ENCODE measurements at places on chromosomes 6 and 20. TPM values are rescaled to one million over a fixed set of nuclear protein-coding genes. Genes with fewer than 3 reads are reported as not detected.

DNA sequence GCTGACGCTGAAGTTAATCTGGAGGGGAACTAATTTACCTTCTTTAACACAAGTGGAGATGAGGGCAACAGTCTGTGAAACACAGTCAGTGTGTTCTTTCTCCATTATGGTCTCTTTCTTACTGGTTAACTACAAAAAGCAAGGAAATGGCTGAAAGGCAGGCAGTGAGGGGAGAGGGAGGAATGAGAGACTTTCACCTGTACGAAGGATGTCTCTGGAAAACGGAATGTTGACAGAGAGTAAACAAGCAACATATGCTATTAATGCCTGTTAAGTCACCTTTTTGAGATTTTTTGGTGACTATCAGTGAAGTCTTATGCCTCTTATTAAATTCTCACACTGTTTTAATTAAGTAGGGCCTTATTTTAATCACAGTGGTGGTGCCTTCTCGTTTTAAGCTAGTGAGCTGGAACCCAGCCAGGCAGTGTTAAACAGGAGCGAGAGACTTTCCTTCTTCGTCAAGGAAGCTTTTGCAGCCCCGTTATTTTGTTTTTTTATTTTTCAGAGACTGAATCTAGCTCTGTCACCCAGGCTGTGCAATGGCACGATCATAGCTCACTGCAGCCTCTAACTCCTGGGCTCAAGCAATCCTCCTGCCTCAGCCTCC is 165.6 kb downstream of the ATXN1 start:
- no peak for DNase-seq

GRCh38 chr6:90131614-90132423 is 164.8 kb downstream of the BACH2 start:
- DNase-seq, result peak; percentile 88

DNA sequence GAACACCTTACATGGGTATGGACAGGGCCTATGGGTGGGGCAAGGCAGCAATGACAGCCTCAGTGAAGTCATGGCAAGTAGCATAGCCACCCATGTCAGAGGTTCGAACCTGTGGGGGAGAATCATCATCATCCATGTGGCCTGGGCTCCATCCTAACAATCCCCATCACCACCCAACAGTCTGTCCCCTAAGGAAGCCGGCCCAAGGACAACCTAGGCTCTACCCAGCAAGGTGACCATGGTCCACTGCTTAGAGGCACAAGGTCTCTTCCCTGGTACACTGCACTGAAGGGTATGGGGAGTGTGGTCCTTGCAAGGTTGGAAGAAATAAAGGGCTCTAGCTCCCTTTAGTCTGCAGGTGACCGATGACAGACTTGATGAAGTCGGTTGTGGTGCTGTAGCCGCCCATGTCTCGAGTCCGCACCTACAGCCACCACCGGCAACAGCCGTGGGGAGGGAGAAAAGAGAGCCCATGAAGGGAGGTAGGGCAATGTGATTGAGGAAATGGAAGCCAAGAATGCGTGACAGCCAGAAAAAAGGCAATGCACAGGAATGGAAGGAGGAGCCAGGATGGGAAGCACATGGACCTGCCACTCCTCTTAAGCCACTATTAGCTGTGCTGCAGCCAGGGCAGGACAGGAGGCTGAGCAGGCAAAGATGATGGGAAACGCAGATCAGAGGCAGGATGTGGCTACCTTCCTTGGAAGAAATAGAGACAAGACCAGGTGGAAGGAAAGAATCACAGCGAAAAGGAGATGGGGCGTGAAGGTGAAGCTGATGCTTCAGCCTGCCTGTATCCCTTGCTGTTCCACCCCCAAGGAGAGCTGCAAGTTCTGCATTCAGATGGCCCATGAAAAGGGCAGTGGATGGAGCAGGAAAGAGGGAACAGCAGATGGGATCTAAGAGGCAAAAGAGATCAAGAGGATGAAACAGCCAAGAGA is 5.3 kb downstream of the IDH3B start:
- peak; percentile 18 for DNase-seq

DNA sequence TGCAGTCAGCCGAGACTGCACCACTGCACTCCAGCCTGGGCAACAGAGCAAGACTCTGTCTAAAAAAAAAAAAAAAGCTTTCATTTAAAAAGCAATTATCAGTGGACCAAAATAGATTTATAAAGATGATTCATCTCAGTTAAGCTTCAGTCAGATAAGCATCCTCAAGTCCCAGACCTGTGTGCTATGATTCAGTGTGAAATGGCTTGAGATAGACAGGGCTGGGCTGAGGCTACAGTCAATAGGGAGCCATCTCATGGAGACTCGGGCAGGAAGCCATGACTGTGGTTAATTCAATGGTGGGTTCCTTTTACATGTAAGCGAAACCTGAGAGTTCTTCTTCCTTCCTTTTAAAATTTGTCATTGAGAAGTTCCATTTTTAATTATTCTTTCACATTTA is 276.0 kb downstream of the TFAP2A start:
- DNase-seq, result peak; percentile 92

- DNase-seq, result no peak
Measured at GRCh38 chr6:14656649-14657048, 539.1 kb downstream of the CD83 start.

DNA sequence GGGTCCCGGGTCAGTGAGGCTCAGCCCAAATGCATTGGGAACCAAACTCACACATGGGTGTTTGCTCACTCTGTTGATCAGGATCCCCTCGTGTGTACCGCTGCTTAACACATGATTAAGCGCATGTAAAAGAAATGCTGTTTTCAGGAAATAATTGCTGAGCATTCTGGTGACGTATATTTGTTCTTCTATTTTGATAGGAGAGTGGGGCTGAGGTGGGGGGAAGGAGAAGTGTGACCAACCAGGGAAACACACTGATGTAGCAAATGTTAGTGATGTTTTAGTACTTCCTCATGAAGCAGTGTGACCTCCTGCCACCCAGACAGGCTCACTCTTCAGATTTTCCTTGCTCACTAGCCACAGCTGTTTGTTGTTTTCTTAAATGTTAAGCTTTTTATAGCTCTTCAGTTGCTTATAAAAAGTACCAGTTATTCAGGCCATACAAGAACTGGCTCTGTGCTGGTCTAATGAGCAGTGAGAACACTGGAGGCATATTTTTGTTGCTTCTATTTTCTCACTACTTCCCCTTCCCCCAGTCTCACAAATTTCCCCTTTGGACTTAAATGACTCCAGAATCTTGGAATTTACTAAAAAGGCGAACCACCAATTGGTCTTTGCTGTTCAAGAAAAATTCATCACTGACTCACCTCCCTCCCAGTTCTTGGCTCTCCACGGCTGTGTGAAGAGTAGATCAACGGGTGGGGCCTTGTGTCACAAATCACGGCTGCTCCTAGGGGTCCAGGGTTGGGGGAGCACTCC is 79.2 kb upstream of the BACH2 start:
- peak; percentile 68 for DNase-seq

- no peak for DNase-seq
Measured at GRCh38 chr6:134609716-134610261, 291.9 kb upstream of the SGK1 start.

The HLA-DQA1 gene
- not detected for total RNA-seq

DNA sequence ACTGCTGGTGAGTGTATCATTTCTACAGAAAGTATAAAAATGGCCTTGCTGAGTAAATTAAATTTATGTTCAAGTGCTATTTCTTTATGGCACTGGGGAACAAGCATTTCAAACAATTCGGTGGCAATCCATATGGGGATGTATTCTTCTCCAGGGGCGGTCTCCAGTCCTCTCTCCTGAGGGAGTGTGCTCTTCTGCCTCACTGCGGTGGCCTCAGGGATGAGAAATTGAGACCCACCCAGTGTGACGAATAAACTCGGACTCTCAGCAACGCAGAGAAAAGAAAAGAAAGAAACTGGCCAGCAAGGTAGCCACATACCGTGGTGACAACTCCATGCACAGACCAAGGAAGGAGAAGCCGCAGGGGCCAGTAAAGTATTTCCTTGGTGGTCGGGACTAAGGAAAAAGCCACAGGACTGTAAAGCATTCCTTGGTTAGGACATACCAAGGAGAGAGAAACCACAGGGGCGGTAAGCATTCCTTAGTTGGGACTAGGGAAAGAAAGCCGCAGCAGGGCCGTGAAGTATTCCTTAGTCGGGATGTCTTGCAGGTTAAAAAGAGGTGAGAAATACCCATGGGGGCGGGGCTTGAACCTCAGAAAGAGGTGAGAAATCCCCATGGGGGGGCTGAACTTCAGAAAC is 13.6 kb upstream of the GOPC start:
- DNase-seq, result peak; percentile 91

DNA sequence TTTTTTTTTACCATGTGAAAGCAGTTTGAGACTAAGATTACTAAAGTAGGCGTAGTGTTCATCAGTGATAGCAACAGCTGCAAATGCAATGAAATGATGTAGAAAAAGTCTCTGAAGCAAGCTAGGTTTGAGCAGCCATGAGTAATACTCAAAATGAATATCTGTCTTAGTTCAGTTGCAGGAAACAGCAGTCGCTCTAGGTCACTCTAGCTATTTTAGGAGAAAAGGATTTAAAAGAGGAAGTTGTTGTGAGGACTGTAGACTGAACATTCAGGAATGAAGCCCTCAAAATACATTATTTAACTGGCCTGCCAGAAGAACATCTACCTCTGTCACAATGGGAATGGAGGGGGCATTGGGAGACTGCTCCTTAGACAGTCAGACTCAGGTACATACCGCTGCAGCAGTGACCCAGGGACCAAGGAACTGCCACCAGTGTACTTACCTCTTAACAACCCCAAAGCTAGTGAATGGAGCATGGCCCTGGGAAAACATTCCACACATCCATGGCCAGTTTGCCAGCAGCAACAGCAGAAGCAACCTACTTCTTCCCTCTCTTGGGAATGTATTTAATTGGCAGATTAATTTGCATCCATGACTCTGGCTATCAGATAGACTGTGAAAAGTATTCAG is 243.0 kb upstream of the KHDRBS2 start:
- DNase-seq, result no peak

GRCh38 chr20:33830371-33830770 is 19.2 kb downstream of the CHMP4B start:
- peak; percentile 20 for DNase-seq

GRCh38 chr20:36876473-36876833 is 515 bp downstream of the TLDC2 start:
- no peak for DNase-seq

The GPLD1 gene
- total RNA-seq, result not detected

The PRND gene
- total RNA-seq, result under 0.01 TPM

DNA sequence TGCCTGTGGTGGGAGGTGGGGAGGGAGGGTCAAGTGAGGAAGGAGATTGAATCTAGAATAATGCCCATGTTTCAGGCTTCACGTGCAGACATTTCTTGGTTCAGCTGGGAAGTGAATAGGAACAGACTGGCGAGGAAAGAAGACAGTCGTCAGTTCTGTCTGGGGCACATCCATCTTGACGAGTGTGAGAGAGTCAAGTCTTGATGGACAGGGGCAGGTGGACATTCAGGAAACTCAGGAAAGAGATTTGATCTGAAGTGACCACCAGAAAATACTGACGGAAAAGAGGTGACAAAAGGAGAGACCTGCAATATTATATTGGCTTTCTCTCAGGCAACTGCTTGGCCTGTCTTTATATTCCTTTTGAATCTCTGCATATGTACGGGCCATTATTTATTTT is 68.6 kb downstream of the ESR1 start:
- DNase-seq, result no peak

The MLN gene
- total RNA-seq, result not detected

DNA sequence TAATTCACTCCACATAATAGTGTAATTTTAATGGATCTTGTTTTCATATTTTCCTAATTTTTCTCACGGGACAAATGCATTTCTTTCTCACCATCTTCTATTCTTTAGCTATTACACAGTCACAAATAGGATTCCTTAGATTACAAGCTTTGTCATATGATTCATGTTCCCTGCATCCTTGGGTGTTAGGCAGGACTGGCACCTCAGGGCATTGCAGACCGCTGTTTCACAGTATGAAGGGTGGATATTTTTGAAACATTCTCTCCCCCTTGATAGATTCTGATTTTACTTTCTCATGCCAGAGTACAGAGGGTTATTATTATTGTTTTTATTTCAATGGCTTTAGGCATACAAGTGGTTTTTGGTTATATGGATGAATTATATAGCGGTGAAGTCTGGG is 602.5 kb downstream of the PHF3 start:
- DNase-seq, result no peak

Data from RPMI7951 (cell line).